ENCODE measurements at places on chromosomes 4 and X. TPM values are rescaled to one million over a fixed set of nuclear protein-coding genes. Genes with fewer than 3 reads are reported as not detected.

Gene MED28
- 35.2 TPM for polyA plus RNA-seq

Gene TCEAL9
- polyA plus RNA-seq: 48.5 TPM

Gene P2RY8
- polyA plus RNA-seq: 0.34 TPM

Gene MAGEB18
- not detected for polyA plus RNA-seq

GRCh38 chrX:31181377-31182000 is 109.6 kb upstream of the FTHL17 start:
- no peak for DNase-seq

All from brain (organoid and tissue), 16 donors.